ENCODE measurements at places on chromosomes 2 and 18.

DNA sequence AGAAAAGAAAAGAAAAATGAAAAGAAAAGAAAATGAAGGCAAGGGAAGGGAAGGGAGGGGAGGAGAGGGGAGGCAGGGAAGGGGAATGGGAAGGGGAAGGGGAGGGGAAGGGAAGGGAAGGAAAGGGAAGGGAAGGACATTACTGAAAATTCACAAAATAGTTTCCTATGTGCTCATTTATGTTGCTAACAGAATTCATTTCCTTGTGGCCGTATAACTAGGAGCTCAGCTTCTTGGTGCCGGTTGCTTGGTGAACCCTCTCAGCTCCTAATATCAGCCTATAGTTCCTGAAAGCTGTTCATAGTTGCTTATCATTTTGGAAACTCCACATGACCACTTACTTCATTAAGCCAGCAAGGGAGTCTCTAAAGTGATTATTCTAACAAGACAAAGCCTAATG is 379.8 kb upstream of the TMEFF2 start:
- no peak for DNase-seq

GRCh38 chr2:104537116-104537515 is 316.8 kb upstream of the POU3F3 start:
- DNase-seq, result no peak

DNA sequence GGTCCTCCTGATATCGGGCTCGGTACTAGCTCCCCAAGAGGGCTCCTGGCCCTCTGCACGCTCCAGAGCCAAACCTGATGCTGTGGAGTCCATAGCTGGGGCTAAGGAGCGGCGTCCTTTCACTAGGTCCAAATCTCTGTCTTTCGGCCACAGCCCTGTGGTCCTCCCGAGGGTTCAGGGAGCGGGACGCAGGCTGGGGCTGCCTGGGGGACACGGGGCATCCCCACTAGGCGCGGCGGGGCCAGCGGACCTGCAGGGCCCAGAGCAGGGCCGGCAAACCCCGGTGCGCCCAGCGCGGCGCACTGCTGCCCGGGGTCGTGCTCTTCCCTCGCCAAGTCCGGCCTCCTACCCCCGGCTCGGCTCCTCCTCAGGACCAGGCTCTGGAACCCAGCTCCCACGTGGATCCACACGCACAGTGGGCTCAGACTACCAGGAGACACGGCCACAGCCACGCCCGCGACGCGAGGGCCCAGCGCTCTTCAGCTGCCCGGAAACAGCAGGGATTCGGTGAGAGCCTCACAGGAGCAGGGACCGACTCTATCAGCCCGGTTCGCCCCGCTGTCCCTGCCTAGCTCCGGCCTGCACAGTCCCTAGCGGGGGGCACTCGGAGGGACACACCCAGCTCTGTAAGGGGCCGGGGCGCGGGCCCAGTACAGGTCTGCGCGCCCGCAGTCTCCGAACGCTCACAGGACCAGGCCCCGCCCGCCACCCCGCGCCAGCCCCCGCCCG is 593 bp downstream of the ZNF514 start:
- peak; percentile 53 for DNase-seq

DNA sequence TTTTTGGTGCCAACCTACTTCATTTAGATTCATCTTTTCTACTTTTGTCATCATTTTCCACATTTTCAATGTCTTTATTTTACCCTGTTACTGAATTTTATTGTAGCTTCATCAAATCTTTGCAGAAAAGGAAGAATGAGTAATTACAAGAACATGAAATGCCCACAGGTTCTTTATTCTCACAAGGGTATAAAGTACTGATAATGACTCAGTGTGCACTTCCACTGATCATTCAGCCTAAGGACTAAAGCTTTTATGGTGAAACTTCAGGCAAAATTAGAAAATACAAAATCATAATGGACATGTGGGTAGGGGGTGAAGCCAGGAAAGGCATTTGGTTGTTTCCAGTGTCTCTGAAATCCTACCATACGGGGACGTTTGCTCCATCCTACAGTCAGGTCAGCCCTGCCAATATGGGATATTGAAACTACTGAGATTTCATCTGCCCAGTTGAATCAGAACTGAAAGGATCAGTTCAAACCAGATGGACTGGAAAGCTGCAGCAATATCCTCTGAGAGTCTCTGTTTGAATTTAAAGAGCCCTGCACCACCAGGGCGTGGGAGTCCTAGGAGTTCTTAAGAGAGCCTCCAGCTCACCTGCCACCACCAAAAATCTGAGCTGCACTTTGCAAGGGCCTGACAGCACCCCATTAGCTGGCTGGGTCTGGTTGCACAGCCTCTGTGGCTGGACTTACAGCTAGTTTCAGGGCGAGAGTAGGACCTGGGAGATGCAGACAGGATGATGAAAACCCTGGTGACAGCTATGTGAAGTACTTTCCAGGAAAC is 390.4 kb downstream of the CMPK2 start:
- no peak for DNase-seq

GRCh38 chr2:44369392-44369791 is 7.6 kb downstream of the CAMKMT start:
- DNase-seq, result no peak

DNA sequence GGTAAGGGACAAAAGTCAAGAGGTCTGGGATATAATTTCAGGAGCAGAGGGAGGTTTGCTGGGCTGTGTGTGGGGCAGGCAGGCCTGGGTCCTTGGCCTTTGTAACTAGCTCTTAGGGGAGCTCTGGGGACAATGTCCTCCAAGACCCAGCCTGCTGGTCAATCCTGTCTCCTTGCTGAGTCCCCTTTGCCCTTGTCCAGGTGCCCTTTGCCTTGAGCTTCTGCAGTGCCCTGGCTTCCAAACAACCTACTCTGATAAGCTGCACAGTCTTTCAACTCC is 30.0 kb upstream of the REEP1 start:
- DNase-seq, result no peak

DNA sequence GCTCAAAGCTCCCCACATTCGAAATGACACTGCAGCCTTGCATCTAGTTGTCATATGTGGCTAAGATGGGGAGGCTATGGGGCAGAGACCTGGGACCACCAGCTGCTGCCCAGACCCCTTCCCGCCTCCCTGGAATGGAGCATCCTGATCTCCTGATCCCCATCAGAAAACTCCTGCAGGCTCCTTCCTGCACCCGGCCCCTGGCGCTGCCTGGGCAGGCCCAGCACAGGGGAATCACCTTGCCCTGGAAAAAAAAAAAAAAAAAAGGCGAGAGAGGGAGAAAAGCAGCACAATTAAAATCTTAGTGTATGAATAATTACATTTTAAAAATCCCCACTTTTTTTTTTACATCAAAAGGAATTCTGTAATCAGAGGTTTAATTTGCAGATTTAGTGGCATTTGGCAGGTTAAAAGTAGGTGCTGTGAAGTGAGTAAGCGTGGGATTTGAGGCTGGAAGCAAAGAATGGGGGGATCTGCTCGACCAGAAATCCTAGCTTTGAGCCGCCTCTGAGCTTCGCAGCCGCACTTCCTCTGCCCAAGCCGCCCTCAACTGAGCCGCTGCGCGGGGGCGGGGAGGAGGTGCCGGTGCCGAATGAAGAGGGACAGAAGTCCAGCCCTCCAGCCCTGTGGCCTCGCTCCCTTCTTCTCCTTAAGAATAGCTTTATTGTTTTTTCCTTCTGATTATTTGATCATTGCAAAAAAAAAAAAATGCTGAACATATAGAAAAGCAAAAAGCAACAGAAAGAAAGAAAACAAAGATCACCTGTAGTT is 30.0 kb downstream of the THNSL2 start:
- no peak for DNase-seq

DNA sequence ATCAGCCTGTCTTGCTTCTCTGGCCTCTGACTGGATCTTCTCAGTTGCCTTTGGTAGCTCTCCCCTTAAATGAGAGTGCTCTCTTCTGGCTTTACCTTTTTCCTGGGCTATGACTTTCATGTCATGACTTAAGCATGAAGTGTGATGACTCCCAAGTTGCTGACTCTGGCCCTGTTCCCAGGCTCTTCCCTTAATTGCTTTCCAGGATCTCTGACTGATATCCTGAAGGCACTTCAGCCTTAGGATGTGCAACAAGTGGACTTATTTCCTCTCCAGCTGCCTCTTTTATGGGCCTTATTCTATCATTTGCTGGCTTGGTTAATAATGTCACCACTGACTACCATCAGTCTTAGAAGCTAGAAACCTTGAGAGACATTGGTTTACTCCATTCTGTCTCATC is 17.4 kb downstream of the SEMA4F start:
- no peak for DNase-seq

- no peak for DNase-seq
Observed at GRCh38 chr2:237134321-237135230, 48.9 kb downstream of the COPS8 start.

- DNase-seq, result no peak
Observed at GRCh38 chr18:11565716-11566115, 43.7 kb upstream of the SLC35G4 start.

DNA sequence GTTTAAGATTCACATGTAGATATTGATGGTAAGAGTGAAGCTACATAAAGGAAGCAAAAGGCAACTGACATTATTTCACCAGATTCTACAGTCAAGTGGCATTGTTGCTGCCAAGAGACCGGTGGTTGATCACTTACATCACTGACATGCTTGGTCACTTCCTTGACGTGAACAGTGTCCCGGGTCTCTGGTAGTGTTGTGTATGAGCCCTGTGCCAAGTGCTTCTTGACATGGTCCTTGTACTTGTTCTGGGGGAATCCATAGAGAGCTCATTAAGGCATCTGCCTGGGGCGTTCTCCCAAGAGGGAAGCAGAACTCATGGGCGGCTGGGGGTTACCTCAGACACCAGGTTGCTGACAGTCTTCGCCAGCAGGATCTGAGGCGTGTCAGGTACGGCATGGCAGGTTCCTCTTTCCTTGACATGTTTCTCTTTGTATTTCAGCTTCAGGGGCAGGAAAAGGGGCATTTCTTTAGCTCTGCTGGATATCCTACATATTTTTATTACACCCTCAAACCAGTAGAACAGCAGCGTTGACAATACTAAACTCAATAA is 116.2 kb downstream of the RIF1 start:
- DNase-seq, result no peak

- no peak for DNase-seq
Observed at GRCh38 chr18:811892-812375, at the start of gene YES1. Gene YES1, minus strand, starts transcription at chr18:812242. Its CDS starts 55,415 bp downstream, at chr18:756827.

GRCh38 chr2:28380219-28380618 is 12.4 kb upstream of the FOSL2 start:
- no peak for DNase-seq

GRCh38 chr2:13550285-13551231 is 833.8 kb downstream of the TRIB2 start:
- DNase-seq, result no peak

GRCh38 chr2:161578998-161579397 is 45.2 kb upstream of the SLC4A10 start:
- DNase-seq, result no peak

DNA sequence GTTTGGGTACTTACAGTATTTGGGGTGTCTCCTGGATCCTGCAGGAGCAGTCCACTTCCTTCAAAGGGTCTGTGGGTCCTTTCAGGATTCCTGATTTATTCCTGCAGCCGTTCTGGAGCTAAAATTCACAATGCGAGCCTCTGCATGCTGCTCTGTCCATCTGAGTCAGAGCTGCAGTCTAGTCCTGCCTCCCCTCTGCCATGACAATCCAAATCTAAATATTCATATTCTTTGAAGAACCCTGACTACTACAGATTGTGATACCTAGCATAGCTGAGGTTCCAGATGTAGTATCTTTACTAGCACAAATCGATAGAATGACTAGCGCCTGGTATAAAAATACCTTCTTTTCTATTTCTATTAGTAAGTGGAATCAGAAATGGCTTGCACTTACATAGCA is 31.3 kb upstream of the GAREM1 start:
- DNase-seq, result no peak

DNA sequence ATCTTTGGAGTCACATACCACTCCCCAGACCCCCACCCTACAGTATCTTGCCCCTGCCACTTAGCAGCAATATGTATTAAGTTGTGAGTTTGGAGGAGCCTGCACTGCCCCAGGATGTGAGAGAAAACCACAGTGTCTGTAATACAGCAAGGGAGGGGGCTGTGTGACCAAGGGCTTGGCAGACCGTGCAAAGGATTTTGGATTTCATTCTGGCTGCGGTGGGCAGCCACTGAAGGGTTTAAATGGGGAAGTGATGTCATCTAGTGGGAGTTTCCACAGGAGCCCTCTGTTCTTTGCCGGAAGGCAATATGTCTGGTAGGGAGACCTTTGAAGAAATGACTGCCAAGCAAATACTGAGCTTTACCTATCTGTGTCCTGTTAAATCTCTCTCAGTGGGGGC is 202.4 kb downstream of the FHOD3 start:
- peak; percentile 17 for DNase-seq

DNA sequence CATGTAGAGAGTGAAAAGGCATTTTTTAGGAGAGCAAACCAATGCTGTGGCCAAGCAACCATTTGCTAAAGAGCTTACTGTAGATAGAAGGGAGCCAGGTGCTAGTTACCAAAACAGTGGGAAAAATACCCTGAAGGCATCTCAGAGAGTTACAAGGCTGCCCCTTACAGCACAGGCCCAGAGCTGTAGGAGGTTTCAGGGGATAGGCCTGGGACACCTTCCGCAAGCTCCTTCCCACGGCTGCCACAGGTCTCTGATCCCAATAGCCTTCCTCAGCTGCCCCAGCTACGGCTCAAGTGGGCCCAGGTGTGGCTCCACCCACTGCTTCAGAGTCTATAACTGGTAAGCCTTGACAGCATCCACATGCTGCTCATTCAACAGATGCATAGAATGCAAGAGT is 18.2 kb upstream of the PPM1B start:
- no peak for DNase-seq

- DNase-seq, result no peak
Observed at GRCh38 chr18:32688821-32689220, 84.0 kb downstream of the KLHL14 start.

DNA sequence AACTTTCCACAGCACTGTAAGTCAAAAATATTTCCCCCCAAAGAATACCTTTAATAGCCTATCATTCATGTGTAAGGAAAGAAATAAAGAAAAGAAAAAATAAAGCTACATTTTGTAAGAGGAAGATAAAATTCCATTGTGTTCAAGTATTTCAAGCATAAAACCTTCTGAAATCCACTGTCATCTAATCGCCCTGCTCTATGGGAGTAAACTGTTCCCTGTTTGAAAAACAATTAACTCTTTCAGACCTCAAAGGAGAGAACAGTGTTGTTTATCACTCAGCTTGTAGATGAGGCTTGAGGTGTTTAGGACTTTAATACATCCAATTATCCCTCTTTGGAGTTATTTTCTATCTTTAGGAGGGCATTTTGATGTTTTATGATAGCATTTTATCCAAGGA is 112.2 kb upstream of the REG3G start:
- no peak for DNase-seq

GRCh38 chr2:238098901-238099713 is 1.0 kb upstream of the ESPNL start:
- no peak for DNase-seq

DNA sequence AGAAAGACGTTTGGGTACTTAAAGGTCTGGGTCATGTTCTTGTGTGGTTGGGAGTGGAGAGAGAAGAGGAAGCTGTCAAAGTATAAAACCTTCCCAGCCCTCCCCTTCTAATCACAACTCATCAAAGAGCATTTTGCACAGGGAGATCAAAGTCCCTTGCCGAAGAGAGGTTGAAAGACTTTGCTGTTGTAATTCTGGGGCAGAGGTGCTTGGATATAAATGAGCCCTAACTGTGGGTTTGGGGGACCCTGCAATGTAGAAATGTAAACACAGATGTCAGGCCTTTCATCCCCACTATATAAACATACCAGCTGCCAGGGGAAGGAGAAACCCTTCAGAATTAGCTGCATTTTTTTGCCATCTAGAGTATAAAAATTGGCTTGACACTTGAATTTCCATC is 182.1 kb downstream of the ETAA1 start:
- DNase-seq, result no peak
